GM04504 (cell line): ENCODE measurements at places on chromosomes 12 and 14.

GRCh38 chr12:3087758-3088650 lies 10.8 kb downstream of the TSPAN9 start:
- no peak for DNase-seq

DNA sequence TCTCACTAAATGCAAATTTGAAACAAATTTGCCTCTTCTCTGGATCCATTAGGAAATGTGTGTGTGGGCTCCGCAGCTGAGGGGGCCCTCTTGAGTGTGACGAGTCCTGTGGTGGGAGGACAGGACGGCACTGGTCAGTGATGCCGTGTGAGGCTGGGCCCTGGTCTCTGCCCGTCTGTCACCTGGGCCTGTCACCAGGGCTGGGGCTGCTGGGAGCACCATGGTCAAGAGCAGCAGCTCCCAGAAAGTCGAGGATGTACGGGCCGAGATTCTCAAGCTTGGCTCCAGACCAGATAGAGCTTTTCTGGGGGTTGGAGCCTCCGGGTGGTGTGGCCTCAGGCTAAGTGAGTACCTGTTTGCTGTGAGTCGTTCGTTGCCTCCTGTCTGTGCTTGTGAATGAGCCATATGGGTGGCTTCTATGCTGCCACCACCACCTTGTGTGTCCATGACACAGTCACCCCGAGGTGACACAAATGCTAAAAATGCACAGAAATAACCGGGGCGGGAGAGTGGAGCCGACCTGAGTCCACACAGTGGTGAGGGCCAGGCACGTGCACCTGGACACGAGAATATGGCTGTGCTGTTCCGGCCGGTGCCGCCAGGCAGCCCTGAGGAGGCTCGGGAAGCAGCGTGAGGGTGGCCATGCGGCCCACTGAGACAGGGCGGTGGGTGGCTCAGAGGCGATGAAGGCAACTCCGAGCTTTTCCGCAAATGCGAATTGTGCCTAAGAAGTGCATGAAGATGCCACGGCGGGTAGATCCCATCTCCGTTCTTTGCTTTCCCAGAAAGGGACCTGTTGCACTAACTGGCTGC lies 8.7 kb downstream of the PGAM5 start:
- no peak for DNase-seq

GRCh38 chr14:76887191-76887590 lies 61.0 kb downstream of the LRRC74A start:
- no peak for DNase-seq

- DNase-seq: no peak
Observed at GRCh38 chr12:128844031-128844635, 9.1 kb upstream of the GLT1D1 start.

DNA sequence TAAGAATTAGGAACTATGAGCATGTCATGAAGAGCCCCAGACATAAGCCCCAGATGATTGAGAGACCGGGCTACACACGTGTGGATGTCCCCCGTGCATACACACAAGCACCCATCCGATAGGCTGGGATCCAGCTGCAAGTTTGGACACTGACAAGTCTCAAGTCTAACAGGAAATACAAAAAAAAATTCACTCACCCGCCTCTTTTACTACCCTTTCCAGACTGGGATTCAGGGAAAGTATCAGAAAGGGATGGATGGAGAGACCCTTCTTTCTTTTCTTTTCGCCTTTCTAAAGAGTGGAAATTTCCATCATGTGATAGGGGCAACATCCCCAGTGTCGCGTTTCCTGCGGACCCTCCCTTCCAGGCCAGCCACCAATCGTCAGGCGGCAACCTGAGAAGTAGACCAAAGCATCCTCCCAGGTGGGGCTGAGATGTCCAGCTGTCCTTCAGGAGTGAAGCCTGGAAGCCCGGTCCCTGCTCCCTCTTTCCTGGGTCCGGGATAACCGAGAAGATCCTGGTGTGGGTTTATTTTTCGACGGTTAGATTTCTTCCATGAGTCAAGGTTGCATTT lies 6.4 kb upstream of the SLC38A4 start:
- no peak for DNase-seq

DNA sequence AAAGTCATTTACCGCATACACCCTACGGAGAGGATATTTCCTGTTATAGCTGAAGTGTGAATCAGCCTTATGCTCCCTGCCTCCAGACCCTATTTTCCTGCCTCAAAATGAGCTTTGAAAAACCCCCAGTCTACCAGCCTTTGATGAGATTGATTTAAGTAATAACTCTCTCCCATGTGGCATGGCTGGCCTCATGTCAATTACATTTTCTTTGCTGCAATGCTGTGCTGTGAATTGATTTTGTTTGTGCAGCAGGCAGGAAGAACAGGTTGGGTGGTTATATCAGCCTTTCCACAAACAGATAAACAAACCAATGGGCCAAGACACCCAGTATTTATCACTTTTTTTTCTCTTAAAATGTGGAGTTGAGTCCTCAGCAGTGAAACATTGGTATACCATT lies 1105.5 kb upstream of the TMEM132C start:
- DNase-seq: no peak

DNA sequence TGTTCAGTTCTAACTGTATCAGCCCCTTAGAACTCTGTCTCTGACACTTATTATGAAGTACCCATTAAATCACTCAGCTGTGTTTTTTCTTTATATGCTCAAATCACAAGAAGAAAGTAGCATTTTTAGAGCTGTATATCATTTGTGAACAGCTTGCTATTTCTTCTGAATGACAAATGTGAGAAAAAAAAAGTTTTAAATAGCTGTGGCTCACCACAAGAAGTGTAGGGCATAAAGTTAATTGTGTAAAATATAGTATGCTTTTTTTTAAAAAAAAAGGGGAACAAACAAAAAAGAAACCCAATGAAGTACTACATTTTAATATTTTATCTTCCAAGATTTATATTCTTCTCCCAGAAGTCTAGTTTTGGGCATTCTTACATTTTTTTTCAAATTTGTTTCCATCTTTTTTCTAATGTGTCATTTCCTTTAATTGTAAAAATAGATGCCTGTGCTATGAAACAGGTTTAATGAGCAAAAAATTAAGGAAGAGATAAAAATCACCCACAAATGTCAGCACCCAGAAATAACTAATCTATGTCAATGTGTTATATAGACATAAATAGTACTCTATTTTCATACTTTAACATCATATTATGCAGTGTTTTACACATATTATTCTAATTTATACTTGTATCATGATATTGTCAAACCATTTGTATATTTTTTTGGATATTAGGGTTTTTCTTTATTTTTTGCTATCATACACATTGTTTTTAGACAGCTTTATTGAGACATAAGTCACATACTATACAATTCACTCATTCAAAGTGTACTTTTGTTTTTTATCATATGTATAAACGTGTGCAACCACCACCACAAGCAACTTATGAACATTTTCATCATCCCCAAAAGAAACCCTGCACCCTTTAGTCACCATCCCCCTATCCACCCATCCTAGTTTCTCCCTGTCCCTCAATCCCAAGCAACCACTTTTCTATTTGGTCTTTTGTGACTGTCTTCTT lies 22.4 kb upstream of the LRRK2 start:
- DNase-seq: no peak

DNA sequence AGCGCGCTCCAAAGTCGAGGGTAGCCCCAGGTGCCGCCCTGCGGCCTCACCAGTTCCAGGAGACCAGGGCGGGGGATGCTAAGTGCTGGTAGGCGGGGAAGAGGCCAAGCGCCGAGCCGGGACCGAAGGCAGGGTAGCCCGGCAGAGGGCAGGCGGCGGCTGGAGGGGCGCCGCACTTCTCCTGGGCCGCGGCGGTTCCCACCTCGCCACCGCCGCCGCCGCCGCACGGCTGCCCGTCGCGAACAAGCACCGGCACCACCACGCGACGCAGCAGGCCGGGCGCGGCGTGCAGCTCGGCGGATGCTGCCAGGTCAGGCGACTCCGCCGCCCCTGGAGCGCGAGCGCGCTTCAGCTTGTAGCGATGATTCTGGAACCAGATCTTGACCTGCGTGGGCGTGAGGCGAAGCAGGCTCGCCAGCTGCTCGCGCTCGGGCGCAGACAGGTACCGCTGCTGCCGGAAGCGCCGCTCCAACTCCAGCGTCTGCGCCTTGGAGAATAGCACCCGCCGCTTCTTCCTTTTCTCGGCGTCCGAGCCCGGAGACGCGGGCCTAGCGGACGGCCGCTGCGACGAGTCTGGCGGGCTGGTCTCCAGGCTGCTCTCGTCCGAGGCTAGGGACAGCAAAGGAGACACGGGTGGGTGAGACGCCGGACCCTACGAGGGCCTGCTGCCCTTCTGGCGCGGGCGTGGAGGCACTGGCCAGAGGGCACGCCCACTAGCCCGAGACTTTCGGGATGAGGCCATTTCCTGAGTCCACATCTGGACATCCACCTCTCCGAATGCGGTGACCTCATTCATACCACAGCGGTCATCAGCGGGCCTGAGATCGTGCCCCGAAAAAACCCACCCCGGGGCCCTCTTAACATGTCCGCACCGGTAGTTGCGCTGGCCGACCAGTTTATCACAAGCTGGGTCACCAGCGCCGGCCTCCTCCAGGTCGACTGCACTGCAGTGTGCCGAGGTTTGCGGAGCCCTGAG lies 1.3 kb downstream of the NKX2-8 start:
- DNase-seq: no peak

- DNase-seq: peak; percentile 24
Observed at GRCh38 chr12:92927436-92928281, 1.4 kb downstream of the EEA1 start.

- peak; percentile 57 for DNase-seq
Observed at GRCh38 chr12:127987199-127987901, 279.6 kb upstream of the TMEM132C start.

GRCh38 chr12:118290130-118290529 lies 82.6 kb downstream of the TAOK3 start:
- DNase-seq: no peak

- no peak for DNase-seq
Observed at GRCh38 chr12:52801773-52802172, 5.9 kb upstream of the KRT3 start.

- no peak for DNase-seq
Observed at GRCh38 chr14:51922624-51923023, 62.2 kb downstream of the GNG2 start.

DNA sequence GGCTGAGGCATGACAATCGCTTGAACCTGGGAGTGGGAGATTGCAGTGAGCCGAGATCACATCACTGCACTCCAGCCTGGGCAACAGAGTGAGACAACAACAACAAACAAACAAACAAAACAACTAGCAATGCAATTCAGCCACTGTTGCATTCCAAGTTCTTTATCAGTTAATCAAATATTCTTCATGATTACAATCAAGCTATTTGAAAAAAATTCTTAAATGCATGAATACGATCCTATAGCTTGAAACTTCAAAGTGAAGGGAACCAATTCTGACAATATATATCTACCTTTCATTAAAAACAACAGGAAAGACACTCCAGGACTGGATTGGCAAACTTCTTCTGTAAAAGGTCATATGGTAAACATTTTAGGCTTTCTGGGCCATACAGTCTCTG lies 31.3 kb upstream of the OTX2 start:
- no peak for DNase-seq

GRCh38 chr12:71648537-71648936 lies 15.1 kb downstream of the ZFC3H1 start:
- no peak for DNase-seq

GRCh38 chr12:116060764-116061163 lies 216.7 kb downstream of the MED13L start:
- DNase-seq: no peak

DNA sequence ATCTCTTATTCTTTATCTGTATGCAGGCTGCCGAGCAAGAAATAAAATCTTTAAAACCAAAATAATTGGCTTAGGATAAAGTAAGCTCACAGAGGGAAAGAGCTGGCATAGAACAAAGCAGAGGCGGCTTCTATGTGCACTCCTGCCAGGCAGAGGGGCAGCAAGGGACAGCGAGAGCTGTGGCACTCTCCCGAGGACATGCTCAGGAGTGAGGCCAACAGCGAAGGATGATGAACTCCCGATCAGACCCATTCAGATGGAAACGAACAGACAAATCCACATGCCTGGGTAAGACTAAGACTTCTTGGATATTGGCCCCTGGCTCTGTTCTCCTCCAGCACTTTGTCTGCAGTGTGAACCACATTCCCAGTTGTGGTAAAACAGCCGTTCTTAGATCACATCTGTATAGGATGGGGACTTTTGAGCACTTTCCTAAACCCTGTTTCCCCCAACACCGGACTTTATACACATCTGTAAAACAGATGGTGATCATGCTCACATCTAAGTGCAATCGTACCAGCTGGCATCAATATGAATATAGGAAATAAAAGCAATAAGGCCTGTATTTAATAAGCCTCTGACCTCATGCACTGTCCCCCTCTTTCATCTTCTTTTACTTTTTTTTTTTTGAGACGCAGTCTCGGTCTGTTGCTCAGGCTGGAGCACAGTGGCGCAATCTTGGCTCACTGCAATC lies 134.1 kb downstream of the PPM1H start:
- peak; percentile 22 for DNase-seq

GRCh38 chr14:55107766-55108554 lies 21.1 kb upstream of the LGALS3 start:
- peak; percentile 92 for DNase-seq

- no peak for DNase-seq
Observed at GRCh38 chr14:78790271-78790670, 620.1 kb downstream of the NRXN3 start.

DNA sequence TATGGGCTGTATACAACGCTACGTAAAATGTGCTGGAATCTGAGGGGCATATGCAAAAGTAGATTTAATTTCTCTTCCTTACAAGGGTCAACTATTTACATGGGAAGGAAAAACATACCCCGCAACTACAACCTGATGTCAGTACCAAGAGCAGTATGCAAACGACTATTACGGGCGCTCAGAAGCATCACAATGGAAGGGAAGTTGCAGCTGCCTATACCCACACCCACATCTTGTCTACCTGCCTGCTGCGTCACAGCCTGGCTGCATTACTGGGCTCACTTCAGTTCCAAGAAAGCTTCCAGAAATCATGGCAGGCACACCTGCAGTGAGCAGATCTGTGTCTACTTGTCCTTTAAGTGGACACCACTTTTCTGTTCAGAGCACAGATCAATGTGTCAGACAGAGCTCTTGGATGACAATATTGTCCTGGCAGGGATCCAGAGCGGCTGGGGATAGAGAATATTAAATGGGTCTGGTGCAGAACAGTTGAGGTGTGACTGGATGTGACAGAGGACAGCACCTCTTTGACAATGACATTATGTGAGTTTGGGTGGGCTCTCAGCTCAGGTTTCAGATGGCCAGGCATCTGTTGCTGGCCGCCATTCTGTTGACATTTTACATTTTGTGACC lies 41.5 kb upstream of the GNG2 start:
- DNase-seq: no peak
